ENCODE measurements at places on chromosomes 3 and 15.

GRCh38 chr3:102398176-102398575 lies 36.6 kb upstream of the ZPLD1 start:
- DNase-seq, result no peak
- no peaks in the 10 kb centered on the region for H3K4me1 ChIP-seq
- H3K27ac ChIP-seq, result no peak overlapping the region
- H3K27me3 ChIP-seq, result no peaks in the 10 kb centered on the region
- no peaks in the 10 kb centered on the region for H3K36me3 ChIP-seq

DNA sequence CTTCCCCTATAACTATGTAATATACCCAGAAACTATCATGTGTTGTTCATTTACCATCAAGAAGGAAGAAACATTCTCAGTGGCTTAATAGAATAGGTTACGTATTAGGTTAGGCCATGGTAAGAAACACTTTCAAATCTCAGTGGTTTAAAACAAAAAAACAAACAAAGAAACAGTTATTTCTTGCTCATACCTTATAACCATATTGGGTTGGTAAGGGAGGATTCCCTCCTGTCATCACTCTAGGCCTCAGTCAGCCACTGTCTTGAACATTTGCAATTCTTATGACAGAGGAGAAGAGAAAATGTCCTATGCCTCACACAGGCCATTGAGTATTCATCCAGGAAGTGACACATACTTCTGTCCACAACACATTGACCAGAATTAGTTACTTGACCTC lies 727.7 kb upstream of the NECTIN3 start:
- no peaks in the 10 kb centered on the region for H3K27me3 ChIP-seq
- no peak overlapping the region for H3K4me3 ChIP-seq
- DNase-seq, result no peak
- H3K36me3 ChIP-seq, result no peaks in the 10 kb centered on the region
- no peaks in the 10 kb centered on the region for H3K4me1 ChIP-seq

- peaks cover 2% of the 10 kb centered on the region for H3K36me3 ChIP-seq
- no peaks in the 10 kb centered on the region for H3K27me3 ChIP-seq
- H3K27ac ChIP-seq, result no peak overlapping the region
- H3K4me1 ChIP-seq, result no peaks in the 10 kb centered on the region
These were observed 73.0 kb downstream of the ATP1B3 start for GRCh38 chr3:141949399-141949798.

DNA sequence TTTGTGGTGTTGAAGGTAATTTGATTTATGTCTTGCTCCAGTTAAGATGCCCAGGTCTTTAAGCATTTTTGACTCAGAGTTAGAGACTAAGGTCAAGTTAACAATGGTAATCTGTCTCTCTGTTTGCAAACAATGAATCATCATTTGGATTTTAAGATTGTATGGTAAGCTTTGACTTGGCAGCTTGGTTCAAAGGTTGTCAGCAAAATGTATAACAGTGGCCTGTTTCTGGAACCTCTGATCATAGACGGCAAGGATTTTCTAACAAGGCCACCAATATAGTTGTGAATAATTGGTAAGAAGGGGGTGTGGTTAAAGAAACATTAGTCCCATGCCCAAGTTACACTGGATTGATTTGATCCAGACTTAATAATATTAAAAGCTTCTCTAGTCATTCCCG lies 775.2 kb upstream of the GOLIM4 start:
- no peak for DNase-seq
- no peaks in the 10 kb centered on the region for H3K36me3 ChIP-seq
- no peak overlapping the region for H3K4me3 ChIP-seq
- H3K27ac ChIP-seq, result no peak overlapping the region
- H3K27me3 ChIP-seq, result no peaks in the 10 kb centered on the region
- no peaks in the 10 kb centered on the region for H3K4me1 ChIP-seq

- H3K36me3 ChIP-seq, result peaks cover 44% of the 10 kb centered on the region
- H3K27me3 ChIP-seq, result no peaks in the 10 kb centered on the region
- peaks cover 69% of the 10 kb centered on the region for H3K4me1 ChIP-seq
- H3K4me3 ChIP-seq, result no peak overlapping the region
These were observed 6.0 kb downstream of the PRC1 start for GRCh38 chr15:90988296-90988695.

DNA sequence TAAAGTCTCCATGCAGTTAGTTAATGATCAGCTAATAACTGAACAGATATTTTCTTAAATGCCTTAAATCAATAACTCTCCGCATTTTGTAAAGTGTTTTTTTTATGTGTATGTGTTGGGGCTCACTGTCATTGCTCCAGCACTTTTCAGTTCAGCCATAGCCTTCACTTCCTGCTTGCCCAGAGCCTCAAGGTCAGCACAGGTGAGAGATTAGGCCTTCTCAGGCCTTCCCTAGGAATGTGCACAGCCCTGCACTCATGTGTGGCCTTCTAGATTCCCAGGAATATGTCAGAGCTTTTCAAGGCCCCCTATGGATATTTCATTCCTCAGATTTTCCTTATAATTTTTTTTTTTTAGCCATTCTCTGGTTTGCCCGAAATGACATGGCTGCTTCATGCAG lies 77.6 kb upstream of the MANF start:
- H3K4me1 ChIP-seq, result no peaks in the 10 kb centered on the region
- no peak overlapping the region for H3K27ac ChIP-seq
- H3K4me3 ChIP-seq, result no peak overlapping the region
- H3K27me3 ChIP-seq, result no peaks in the 10 kb centered on the region

- H3K27me3 ChIP-seq, result peaks cover 17% of the 10 kb centered on the region
- no peaks in the 10 kb centered on the region for H3K4me1 ChIP-seq
- peaks cover 18% of the 10 kb centered on the region for H3K36me3 ChIP-seq
- H3K4me3 ChIP-seq, result no peak overlapping the region
- no peak for DNase-seq
- no peak overlapping the region for H3K27ac ChIP-seq
These were observed 7.1 kb downstream of the CPLX3 start for GRCh38 chr15:74833376-74834107.

DNA sequence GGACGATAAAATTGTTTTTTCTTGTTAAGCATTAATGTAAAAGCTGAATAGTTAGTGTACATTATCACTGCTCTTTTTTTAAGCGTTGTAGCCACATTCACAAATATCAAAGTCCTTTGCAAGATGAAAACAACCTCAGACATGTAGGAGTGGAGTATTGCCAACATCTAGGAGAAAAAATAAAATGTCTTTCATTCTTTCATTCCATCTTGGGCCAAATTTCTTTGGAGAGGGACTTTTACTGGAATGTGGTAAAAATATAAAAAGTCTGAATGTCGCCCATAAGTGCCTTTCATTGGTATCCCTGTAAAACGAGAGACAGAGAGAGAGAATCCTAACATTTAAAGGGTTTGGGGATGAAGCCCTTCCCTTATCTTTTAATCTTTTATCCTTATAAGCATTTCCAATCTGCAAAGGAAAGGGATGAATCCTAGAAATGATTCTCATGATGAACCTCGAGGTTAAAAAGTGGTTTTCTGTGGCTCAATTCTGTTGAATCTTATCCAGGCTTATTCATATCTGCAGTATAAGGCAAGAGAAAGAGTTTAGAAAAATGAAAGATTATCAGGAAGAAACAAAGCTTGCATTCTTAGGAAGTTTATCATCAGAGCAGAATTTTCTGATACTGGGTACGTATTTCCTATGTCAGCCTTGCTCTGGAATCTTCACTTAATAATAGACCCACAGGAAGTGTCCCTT lies 1031.7 kb downstream of the MCTP2 start:
- H3K27ac ChIP-seq, result no peak overlapping the region
- no peak for DNase-seq
- no peak overlapping the region for H3K4me3 ChIP-seq
- H3K36me3 ChIP-seq, result no peaks in the 10 kb centered on the region
- peaks cover 36% of the 10 kb centered on the region for H3K27me3 ChIP-seq
- peaks cover 6% of the 10 kb centered on the region for H3K4me1 ChIP-seq

DNA sequence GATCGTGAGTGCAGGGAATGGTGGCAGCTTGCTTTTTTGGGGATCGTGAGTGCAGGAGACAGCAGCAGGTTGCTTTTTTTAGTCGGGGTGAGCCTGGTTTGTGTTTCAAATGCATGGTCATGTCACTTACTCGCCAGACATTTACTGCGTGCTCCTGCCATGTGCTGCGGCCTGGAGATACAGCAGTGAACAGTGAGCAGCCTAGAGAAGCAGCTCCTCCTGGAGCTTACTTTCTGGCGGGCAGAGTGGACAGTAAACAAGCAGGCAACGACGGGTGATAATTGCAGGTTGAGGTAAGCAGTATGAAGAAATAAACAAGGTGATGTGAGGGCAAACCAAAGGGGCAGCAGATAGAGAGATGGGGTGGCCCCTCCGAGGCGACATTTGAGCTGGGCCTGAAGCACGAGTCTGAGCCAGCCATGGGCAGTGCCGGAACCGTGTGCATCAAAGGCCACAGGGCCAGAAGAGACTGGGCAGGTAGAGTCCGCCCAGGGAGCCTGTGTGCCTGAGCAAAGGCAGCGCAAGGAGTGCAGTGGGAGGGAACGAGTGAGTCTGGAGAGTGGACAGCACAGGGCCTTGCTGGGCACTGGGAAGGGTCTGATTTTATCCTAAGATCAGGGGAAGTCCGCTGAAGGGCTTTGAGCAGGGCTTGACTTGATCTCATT lies 57.3 kb upstream of the RASA2 start:
- no peaks in the 10 kb centered on the region for H3K27me3 ChIP-seq
- no peak overlapping the region for H3K27ac ChIP-seq
- no peak overlapping the region for H3K4me3 ChIP-seq
- peaks cover 3% of the 10 kb centered on the region for H3K36me3 ChIP-seq
- H3K4me1 ChIP-seq, result no peaks in the 10 kb centered on the region

GRCh38 chr3:59813148-59813538 lies 763.3 kb upstream of the CFAP20DC start:
- no peaks in the 10 kb centered on the region for H3K4me1 ChIP-seq
- no peaks in the 10 kb centered on the region for H3K27me3 ChIP-seq
- H3K36me3 ChIP-seq, result peaks cover 47% of the 10 kb centered on the region
- no peak for DNase-seq

DNA sequence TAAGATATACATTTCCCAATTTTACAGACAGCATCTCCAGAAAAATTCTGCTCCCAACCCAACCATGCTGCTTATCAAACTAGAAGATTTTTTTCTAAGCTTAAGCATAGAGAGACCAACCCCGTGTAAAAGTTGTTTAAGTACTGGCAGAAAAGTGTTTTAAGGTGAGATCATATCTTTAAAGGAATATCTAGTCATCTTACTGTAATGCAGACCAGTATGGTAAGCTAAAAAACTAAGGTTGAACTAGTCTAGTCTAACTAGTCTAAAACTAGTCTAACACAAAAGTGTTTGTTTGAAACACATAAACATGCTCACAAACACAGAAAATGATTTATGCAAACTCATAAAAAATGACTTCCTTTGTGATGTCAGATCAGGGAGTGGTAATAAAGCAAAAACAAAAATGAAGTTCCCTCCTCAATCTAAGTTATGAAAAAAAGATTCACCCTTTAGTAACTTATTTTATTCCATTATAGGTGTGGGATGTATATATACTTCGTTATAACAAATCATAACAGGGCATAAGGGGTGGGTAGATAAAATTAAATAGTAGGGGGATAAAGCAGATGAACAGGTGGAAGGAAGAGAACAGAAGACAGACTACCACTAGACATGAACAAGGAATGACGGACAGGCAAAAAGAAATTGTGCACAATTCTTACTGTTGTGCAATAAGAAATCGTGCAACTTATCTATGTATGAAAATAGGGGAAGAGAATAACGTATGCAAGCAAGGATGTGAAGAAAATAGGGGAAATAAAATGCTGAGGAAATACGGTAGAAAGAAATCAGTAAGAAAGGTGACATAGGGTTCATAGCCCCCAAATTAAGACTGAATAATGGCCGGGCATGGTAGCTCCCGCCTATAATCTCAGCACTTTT lies 10.0 kb downstream of the MYO5A start:
- H3K4me3 ChIP-seq, result no peak overlapping the region
- H3K4me1 ChIP-seq, result no peaks in the 10 kb centered on the region
- no peaks in the 10 kb centered on the region for H3K27me3 ChIP-seq
- H3K27ac ChIP-seq, result no peak overlapping the region
- H3K36me3 ChIP-seq, result no peaks in the 10 kb centered on the region

- no peaks in the 10 kb centered on the region for H3K4me1 ChIP-seq
- DNase-seq, result no peak
- H3K4me3 ChIP-seq, result no peak overlapping the region
These were observed 50.9 kb downstream of the CEP152 start for GRCh38 chr15:48759921-48760320.

DNA sequence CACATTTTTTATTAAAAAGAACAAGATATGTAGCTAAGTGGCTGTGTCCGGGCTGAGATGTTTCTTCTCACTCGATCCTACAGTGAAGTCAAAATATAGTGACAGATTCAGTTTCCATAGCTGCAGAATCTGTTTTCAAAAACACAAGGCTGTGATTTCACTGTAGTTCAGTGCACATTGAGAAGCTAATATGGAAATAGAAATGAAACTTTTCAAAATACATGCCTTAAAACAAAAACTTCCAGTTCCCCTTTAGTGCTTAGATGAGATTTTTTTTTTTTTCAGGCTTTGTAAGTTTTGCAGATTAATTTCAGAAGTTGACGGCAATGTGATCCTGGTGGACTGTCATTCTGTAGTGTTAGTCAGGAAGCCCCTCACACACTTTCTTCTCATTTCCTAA lies 23.8 kb upstream of the TRAK1 start:
- no peak for DNase-seq
- no peak overlapping the region for H3K27ac ChIP-seq

DNA sequence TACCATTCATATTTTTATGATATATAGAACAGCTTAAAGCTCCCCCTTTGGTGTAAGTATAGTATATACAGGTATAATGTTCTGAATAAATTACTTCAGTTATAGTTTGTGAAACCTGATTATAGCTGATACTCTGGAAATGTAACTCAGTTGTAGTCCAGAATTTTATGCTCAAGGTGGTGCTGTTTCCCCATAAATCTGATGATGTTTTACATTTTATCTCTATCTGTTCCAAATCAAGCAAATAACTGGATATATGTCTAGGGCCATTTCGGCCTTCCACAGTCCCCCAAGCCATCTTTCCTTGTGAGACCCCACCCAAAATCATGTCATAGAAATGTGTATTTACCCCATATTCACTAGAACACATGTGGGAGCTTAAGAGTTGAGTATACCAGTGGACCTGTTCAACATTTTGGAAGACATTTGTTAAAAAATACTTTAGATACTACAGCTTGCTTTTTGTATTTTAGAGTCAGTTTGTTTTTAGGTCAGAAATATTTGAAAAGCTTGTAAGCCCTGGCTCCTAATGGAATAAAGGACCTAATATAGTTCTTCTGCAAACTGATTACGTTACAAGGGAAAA lies 107.1 kb downstream of the ATG7 start:
- no peak for DNase-seq
- H3K27ac ChIP-seq, result no peak overlapping the region
- H3K4me3 ChIP-seq, result no peak overlapping the region
- peaks cover 8% of the 10 kb centered on the region for H3K36me3 ChIP-seq

All from activated naive CD4-positive, alpha-beta T cell treated with anti-CD3 and anti-CD28 coated beads, Interleukin-2, amount 10 ng/mL, durations not matched to agents 7 days and 5 days (primary cell).